ENCODE measurements at places on chromosomes 5 and 9. TPM values are rescaled to one million over a fixed set of nuclear protein-coding genes. Genes with fewer than 3 reads are reported as not detected.

GRCh38 chr5:160835376-160835775 lies 16.6 kb downstream of the ATP10B start:
- no peak overlapping the region for H3K4me3 ChIP-seq
- no peak overlapping the region for H3K27ac ChIP-seq

GRCh38 chr9:33354651-33355211 lies 47.6 kb downstream of the AQP7 start:
- no peaks in the 10 kb centered on the region for H3K4me1 ChIP-seq
- H3K36me3 ChIP-seq, result no peaks in the 10 kb centered on the region
- H3K27me3 ChIP-seq, result no peaks in the 10 kb centered on the region
- DNase-seq, result no peak

- no peak for DNase-seq
- no peak overlapping the region for H3K4me3 ChIP-seq
- no peak overlapping the region for H3K27ac ChIP-seq
- H3K27me3 ChIP-seq, result no peaks in the 10 kb centered on the region
Observed at GRCh38 chr5:95102687-95103086, 182.2 kb downstream of the MCTP1 start.

ACSL6 gene
- total RNA-seq, result 6.0 TPM

DNA sequence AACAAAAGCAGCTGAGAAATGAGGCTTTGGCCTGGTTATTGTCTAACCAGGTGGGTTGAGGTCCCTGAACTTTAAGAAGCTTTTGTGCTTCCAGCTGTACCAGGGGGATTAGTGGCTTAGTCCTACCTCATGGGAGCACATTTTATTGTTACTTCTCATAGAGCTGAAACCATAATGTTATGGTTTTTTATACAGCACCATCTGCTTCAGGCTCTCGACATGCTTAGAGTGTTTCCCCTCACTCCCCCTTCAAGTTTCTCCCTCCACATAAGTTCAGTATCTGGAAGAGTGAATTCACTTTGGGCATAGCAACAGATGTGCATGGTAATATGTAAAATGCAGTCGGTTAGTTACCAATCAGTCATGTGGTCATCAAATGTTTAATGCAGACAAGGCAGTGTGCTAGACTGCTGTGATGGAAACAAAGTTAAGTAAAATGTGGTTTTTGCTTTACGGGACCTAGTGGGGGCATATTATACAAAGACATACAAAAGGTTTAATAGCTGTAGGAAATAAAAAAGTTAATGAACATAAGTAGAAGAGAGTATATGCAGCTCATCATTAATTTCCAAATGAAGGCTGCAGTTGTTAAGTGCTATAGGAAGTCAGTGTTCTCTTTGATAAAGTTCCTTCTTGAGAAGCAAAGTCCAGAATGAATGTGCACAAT lies 95.9 kb upstream of the SPRY4 start:
- H3K27ac ChIP-seq, result no peak overlapping the region
- no peak for DNase-seq
- H3K36me3 ChIP-seq, result no peaks in the 10 kb centered on the region

All from right lobe of liver (tissue), 6 donors.